ENCODE measurements at places on chromosomes 2 and 18. TPM values are rescaled to one million over a fixed set of nuclear protein-coding genes. Genes with fewer than 3 reads are reported as not detected.

DNA sequence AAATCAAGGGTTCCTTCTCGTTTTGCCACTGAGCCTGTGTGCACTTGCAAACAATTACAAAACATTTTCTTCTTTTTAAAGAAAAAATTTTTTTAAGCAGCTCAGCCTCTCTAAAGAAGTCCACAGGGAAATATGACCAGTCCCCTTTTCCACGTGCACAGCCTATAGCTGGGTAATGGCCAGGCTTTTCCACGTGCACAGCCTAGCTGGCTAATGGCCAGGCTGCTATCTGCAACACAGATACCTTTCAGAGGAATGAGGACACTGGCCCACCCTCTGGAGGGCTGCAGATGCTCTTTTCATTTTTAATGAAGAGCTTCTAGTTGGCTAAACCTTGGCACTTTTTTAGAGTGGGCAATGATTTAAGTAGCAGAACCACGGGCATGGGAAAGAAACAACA, 46.3 kb downstream of the ASB18 start:
- no peaks in the 10 kb centered on the region for H3K27me3 ChIP-seq
- H3K36me3 ChIP-seq, result no peaks in the 10 kb centered on the region

GRCh38 chr2:164890544-164890943, 48.9 kb upstream of the COBLL1 start:
- no peak overlapping the region for H3K4me3 ChIP-seq
- no peak for DNase-seq
- no peaks in the 10 kb centered on the region for H3K36me3 ChIP-seq
- H3K27me3 ChIP-seq, result no peaks in the 10 kb centered on the region
- H3K4me1 ChIP-seq, result peaks cover 5% of the 10 kb centered on the region

DNA sequence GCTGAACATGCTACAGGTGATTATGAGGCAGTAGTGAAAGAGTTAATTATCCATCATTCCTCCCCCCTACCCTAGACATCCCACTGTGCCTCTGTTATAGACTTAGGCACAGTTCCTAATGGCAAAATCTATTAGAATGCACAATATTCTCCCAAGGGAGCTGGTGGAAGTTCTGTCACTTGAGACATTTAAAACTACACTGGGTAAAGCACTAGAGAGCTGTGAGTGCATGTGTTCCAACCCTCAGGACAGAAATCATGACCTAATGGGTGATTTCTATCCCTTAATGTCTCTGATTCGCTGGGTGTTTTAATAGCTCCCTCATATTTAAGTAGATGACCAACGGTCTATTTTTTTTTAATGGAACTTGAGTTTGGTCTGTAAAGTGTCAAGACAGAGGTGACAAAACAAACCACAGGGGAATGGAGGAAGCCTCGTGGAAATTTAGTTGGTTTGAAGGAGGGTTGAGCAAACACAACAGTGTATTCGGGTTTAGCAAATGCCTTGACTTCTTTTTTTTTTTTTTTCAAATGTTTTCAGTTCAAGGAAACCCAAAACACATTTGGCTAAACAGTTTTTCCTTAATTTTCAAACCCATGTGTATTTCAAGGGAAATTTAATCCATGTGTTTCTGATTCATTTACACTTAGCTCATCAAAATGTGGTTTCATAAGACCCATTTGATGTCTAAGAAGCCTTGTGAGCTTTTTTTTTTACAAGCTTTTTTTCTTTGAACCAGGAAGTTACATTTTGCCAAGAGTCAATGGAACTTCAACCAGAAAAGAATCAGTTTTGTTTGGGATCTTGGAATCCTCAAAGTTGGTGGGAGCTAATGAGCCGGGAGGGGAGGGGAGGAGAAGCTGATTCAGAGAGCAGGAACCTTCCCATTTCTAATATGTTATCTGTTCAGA, 665.1 kb upstream of the ZEB2 start:
- H3K4me1 ChIP-seq, result no peaks in the 10 kb centered on the region
- H3K27me3 ChIP-seq, result no peaks in the 10 kb centered on the region
- DNase-seq, result no peak

DNA sequence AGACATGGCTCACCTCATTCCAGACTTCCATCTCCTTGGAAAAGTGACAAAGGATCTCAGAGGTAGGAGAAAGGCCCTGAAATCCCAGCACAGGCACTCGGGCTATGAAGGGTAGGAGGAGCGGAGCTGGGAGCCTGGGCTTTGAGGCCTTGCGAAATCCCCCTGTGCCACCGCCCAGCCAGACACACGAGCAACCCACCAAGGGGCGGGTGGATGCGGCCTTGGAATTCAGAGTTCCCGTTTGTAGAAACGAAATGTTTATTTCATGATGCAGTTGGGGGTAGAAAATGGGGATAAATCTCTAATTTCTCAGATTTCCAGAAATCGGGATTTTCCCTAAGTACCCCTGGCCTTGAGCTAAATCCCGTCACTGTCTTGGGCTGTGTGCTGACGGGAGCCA, 177.1 kb upstream of the HDAC4 start:
- H3K4me3 ChIP-seq, result no peak overlapping the region
- no peak overlapping the region for H3K27ac ChIP-seq
- DNase-seq, result no peak
- no peaks in the 10 kb centered on the region for H3K27me3 ChIP-seq
- no peaks in the 10 kb centered on the region for H3K36me3 ChIP-seq
- H3K4me1 ChIP-seq, result no peaks in the 10 kb centered on the region

DNA sequence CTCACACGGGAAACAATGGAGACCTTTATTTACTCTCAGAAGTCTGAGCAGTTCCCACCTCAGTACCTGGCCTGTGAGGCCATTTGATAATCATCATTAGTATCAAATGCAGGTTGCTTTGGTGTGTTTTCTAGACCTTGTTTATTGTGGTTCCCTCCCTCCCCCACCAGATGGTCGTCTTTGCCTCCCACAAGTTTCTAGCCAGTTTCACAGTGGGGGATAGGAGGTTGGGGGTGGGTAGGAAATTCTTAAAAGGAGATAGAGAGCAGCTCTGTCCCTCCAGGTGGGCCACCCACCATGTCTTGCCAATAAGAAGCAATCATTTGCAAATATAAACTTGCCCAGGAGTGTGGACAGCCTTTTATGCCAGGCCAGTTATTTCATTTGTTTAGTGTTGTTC, 31.3 kb downstream of the SETBP1 start:
- no peaks in the 10 kb centered on the region for H3K36me3 ChIP-seq
- H3K27ac ChIP-seq, result no peak overlapping the region
- H3K4me3 ChIP-seq, result no peak overlapping the region
- no peak for DNase-seq
- H3K4me1 ChIP-seq, result peaks cover 23% of the 10 kb centered on the region

DNA sequence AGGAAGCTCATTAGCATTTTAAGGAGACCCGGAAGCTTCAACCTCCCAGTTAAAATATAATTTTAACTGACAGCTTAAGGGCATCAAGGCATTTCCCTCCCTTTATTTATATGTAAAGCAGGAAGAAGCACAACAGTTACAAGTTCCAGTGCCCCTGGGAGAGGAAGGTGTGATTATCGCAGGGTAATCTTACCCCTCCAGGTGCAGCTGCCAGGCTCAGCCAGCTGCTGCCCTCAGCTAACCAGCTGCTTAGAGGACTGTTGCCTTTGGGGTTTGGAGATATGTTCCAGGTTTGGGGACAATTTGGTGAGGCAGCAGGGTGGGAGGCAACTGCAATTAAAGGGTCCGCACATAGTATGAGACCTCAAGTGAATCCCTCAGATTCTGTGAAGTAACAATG, 55.3 kb upstream of the SETBP1 start:
- H3K27me3 ChIP-seq, result no peaks in the 10 kb centered on the region
- DNase-seq, result no peak
- H3K27ac ChIP-seq, result no peak overlapping the region
- H3K4me1 ChIP-seq, result no peaks in the 10 kb centered on the region
- no peak overlapping the region for H3K4me3 ChIP-seq
- H3K36me3 ChIP-seq, result no peaks in the 10 kb centered on the region

DNA sequence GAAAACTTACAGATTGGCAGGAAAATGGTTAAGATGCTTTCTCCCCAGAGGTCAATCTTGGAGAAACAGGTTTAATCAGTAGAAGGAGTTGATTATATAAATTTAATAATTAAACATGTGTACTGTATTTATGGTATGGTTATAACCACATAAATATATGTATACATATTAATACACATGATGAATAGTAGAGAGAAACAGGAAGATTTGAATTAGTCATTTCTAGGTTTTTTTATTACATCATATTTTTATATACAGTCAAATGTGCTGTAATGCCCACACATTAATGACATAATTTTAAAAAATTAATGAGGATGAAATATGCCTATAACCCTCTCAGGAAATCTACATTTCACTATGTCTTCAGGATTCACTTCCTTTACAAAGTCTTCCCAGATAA, 229.7 kb downstream of the IKZF2 start:
- no peak overlapping the region for H3K4me3 ChIP-seq
- no peaks in the 10 kb centered on the region for H3K27me3 ChIP-seq
- no peak for DNase-seq
- H3K27ac ChIP-seq, result no peak overlapping the region

GRCh38 chr2:147628971-147629421, 215.8 kb upstream of the ACVR2A start:
- H3K4me1 ChIP-seq, result no peaks in the 10 kb centered on the region
- no peak overlapping the region for H3K27ac ChIP-seq
- no peak for DNase-seq
- H3K36me3 ChIP-seq, result no peaks in the 10 kb centered on the region
- H3K27me3 ChIP-seq, result no peaks in the 10 kb centered on the region
- H3K4me3 ChIP-seq, result no peak overlapping the region

- no peak overlapping the region for H3K27ac ChIP-seq
- H3K4me3 ChIP-seq, result no peak overlapping the region
- no peak for DNase-seq
- H3K27me3 ChIP-seq, result no peaks in the 10 kb centered on the region
- H3K36me3 ChIP-seq, result no peaks in the 10 kb centered on the region
Measured at GRCh38 chr2:148979919-148980277, 58.6 kb upstream of the LYPD6B start.

DNA sequence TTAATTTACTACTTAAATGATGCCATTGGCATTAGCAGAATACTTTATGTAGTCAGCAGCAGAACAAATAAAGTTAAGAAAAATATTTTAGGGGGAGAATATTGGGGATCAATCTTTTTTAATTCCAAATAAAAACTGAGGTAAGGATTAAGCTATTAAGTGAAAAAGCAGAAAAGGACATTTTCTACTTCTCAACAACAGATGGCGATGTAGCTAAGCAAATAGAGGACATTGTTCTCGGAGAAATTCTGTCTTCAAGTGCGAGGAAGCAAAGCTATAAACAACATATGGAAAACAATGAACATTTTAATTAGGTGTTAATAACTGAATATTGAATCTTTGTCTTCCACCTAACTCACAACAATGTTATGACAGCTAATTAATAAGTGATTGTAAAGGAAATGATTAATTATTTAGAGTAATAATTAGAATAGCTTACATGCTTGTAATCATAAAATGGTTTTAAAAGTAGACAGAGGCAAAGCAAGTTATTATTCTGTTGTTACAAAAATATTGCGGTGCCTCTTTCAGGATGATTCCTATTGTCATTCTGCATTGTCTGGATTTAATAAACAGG, 32.9 kb upstream of the CCDC93 start:
- no peak overlapping the region for H3K27ac ChIP-seq
- H3K4me1 ChIP-seq, result no peaks in the 10 kb centered on the region
- DNase-seq, result no peak
- no peaks in the 10 kb centered on the region for H3K36me3 ChIP-seq

Gene COL6A3
- 61.6 TPM for total RNA-seq

Gene MEMO1
- total RNA-seq, result 26.1 TPM

Gene C2orf81
- 1.0 TPM for total RNA-seq

Gene GAREM1
- 13.6 TPM for total RNA-seq

Gene GCG
- not detected for total RNA-seq

Gene PCARE
- total RNA-seq, result 2.2 TPM

Gene TRIB2
- 55.7 TPM for total RNA-seq

Gene GAL3ST2
- total RNA-seq, result 0.56 TPM

Gene DSG1
- total RNA-seq, result 4.7 TPM

Gene GKN2
- total RNA-seq, result not detected

Gene IL36RN
- not detected for total RNA-seq
